ENCODE measurements at places on chromosomes 7 and 10.
A peak's percentile ranks its signal among the peaks of the same experiment; 100 is the strongest.

- no peak for DNase-seq
Measured at GRCh38 chr7:139361523-139361922, 1.8 kb downstream of the LUC7L2 start.

GRCh38 chr10:70260259-70260658 lies 23.5 kb downstream of the NPFFR1 start:
- DNase-seq, result no peak

GRCh38 chr7:132703742-132704141 lies 127.5 kb upstream of the PLXNA4 start:
- no peak for DNase-seq

GRCh38 chr7:51318886-51319579 lies 2.4 kb upstream of the COBL start:
- no peak for DNase-seq

DNA sequence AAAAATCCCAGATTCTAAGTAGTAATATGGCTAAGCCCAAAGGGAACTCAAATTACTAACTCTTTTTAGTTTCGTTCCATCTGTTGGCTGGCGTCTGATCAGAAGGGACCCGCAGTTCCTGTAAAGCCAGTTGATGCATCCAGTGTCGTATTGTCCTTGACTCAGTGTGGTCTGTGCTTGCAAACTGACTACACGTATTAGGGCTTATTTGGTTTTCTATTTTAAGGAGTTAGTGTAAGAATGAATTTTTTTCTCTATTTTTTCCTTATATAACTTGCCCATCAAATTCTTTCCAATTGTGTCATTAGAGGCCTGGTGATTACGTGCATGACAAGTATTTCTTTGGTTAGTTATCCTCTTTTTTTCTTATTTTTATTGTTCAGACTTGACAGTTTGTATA lies 9.7 kb downstream of the ABCA13 start:
- no peak for DNase-seq

DNA sequence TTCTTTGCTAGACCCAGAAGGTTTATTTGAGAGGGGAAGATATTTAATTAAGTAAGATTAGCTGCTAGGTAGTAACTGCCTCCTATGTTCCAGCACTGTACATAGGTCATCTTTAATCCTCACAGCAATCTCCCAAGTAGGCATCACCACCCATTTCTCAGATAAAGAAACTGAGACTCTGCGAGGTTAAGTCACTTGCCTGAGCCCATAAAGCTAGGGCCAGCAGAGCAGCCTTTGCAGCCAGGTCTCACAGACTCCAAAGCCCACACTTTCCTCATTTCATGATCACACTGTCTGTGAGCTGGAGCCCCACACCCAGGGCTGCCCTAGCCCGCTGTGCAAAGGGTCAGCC lies 20.6 kb downstream of the CALML3 start:
- DNase-seq, result no peak

- DNase-seq, result no peak
Measured at GRCh38 chr10:64798297-64798696, 1277.1 kb downstream of the REEP3 start.

- no peak for DNase-seq
Measured at GRCh38 chr10:103706047-103706446, 149.3 kb downstream of the SH3PXD2A start.

DNA sequence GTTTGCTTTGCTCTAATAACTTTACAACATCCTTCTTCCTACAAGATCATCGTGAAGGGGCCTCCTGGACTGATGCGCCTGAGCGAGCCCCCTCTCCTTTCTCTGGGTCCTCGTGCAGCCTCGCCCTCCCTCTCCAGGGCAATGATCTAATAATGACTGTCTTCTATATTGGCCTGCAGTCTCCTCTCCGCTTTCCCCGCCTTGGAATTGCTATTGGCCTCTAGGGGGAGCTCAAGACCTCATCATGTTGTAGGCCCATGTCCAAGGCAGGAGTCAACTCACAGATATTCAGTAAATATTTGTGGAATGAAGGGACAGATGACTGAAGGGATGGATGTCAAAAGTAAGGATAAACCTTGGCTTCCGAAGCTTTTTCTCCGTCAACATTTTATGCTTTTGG lies 1180.3 kb downstream of the TYW1 start:
- peak; percentile 47 for DNase-seq

GRCh38 chr7:127447326-127447945 lies 54.9 kb upstream of the ZNF800 start:
- no peak for DNase-seq

- no peak for DNase-seq
Measured at GRCh38 chr7:108515013-108515412, 10.9 kb downstream of the PNPLA8 start.
